ENCODE measurements at places on chromosomes 5 and 9. TPM values are rescaled to one million over a fixed set of nuclear protein-coding genes. Genes with fewer than 3 reads are reported as not detected.

DNA sequence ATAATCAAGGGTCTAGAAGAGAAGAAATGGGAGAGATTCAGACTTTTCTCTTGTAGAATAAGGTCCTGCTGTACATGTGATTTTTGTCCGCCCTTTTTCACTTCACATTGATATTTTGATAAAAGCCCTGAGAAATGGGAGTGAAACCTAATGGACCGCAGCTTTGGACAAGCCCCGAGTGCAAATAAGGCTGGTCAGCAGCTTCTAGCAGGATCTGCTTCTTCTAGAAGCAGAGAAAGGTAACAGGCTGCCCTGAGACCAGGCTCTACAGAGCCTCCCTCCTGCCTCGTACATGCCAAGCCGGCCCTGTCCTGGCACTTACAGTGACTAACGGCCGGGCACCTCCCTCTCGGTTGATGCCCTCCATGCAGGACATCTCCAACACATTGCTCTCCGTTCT lies 33.4 kb downstream of the ACER2 start:
- H3K27me3 ChIP-seq, result no peaks in the 10 kb centered on the region
- H3K4me3 ChIP-seq, result no peak overlapping the region
- H3K27ac ChIP-seq, result peak overlapping the region; percentile 49
- DNase-seq, result no peak
- no peaks in the 10 kb centered on the region for H3K36me3 ChIP-seq

DNA sequence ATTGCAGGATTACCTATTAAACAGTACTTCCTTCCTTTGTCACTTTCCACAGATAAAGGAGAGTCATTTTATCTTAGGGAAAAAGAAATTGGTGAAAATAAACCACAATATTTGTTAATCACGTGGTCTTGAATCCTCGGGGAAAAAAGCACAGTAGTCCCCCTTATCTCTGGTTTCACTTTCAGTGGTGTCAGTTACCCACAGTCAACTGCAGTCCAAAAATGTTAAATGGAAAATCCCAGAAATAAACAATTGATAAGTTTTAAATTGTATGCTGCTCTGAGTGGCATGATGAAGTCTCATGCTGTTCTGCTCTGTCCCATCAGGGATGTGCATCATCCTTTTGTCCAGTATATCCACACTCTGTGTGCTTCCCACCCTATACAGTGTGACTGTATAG lies 405.2 kb upstream of the MPDZ start:
- H3K36me3 ChIP-seq, result no peaks in the 10 kb centered on the region
- no peak overlapping the region for H3K27ac ChIP-seq
- no peaks in the 10 kb centered on the region for H3K4me1 ChIP-seq
- no peak for DNase-seq
- H3K4me3 ChIP-seq, result no peak overlapping the region

DNA sequence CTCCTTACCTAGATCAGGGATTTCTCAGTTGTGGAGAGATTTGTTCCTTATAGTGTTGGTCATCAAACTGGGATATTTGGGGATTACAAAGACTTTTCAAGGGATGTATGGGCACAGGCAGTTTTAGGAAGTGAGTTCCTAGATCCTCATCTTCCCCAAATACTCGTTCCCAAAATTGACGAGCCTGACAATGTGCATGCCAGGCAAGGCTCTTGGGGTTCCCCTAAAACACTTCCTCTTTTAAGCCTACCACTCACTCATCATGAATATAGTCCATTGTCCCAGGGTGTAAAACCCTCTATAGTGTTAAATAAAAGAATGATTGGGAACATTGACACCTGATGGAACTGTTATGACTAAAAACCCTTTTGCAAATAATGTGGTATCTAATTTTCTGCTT lies 26.4 kb downstream of the PDCD1LG2 start:
- H3K27ac ChIP-seq, result no peak overlapping the region
- peaks cover 43% of the 10 kb centered on the region for H3K36me3 ChIP-seq
- no peak for DNase-seq
- no peak overlapping the region for H3K4me3 ChIP-seq
- peaks cover 62% of the 10 kb centered on the region for H3K4me1 ChIP-seq
- H3K27me3 ChIP-seq, result no peaks in the 10 kb centered on the region

DNA sequence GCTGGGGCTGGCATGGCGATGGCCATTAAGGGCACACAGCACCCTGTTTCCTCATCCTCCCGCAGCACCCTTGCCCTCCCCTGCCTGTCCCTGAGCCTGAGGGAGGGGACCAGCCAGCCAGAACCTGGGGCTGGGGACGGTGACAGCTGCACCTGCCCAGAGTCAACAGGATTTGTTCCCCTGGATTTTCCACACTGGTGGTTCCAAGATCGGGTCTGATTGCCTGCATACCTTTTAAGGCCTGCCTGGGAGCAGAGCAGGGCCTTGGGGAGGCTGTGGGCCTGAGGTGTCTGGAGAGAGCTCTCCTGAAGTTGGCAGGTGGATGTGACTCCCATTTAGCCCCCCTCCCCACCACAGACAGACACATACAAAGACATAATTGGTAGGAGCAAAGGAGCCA lies 61.0 kb upstream of the C5orf58 start:
- no peaks in the 10 kb centered on the region for H3K4me1 ChIP-seq
- H3K36me3 ChIP-seq, result no peaks in the 10 kb centered on the region
- peaks cover 17% of the 10 kb centered on the region for H3K27me3 ChIP-seq
- no peak overlapping the region for H3K27ac ChIP-seq
- no peak for DNase-seq

GRCh38 chr9:76463211-76463610 lies 4.2 kb downstream of the GCNT1 start:
- no peak overlapping the region for H3K27ac ChIP-seq
- H3K4me1 ChIP-seq, result peaks cover 35% of the 10 kb centered on the region
- no peak overlapping the region for H3K4me3 ChIP-seq
- no peaks in the 10 kb centered on the region for H3K27me3 ChIP-seq
- peaks cover 12% of the 10 kb centered on the region for H3K36me3 ChIP-seq
- DNase-seq, result no peak

GRCh38 chr9:98230304-98230703 lies 25.1 kb downstream of the TBC1D2 start:
- H3K4me3 ChIP-seq, result no peak overlapping the region
- H3K27ac ChIP-seq, result no peak overlapping the region
- no peaks in the 10 kb centered on the region for H3K4me1 ChIP-seq

DNA sequence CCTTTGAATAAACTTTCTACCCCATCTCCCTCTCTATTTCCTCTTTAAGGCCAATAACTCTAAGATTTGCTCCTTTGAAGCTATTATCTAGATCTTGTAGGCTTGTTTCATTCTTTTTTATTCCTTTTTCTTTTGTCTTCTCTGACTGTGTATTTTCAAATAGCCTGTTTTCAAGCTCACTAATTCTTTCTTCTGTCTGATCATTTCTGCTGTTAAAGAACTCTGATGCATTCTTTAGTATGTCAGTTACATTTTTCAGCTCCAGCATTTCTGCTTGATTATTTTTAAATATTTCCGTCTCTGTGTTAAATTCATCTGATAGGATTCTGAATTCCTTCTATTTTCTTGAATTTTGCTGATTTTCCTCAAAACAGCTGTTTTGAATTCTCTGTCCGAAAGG lies 15.3 kb upstream of the LIX1 start:
- H3K27me3 ChIP-seq, result peaks cover 22% of the 10 kb centered on the region
- H3K27ac ChIP-seq, result no peak overlapping the region
- DNase-seq, result no peak
- H3K36me3 ChIP-seq, result peaks cover 37% of the 10 kb centered on the region

GRCh38 chr5:156253130-156253529 lies 73.8 kb upstream of the SGCD start:
- no peaks in the 10 kb centered on the region for H3K4me1 ChIP-seq
- no peak for DNase-seq
- no peak overlapping the region for H3K4me3 ChIP-seq

DNA sequence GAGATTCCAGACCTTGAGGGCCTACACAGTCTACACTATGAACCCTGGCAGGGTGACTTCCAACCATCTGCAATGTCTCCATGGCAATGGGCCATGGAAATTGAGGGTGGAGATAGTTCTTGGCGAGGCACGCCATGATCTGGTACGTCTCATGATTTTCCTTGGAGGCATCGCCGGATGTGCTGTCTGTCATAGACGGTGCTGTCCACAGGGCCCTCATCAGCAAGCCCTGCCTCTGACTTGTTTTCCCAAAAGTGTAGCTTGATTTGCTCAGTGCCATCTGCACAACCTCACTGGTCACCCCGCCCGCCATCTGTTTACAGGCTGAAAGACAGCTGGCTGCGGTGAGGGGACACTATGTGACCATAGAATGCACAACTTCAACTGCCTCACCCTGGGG lies 73.5 kb downstream of the BOD1 start:
- H3K27me3 ChIP-seq, result peaks cover 2% of the 10 kb centered on the region
- no peaks in the 10 kb centered on the region for H3K4me1 ChIP-seq
- no peak for DNase-seq
- H3K27ac ChIP-seq, result no peak overlapping the region

- H3K4me3 ChIP-seq, result no peak overlapping the region
- no peaks in the 10 kb centered on the region for H3K27me3 ChIP-seq
- H3K4me1 ChIP-seq, result no peaks in the 10 kb centered on the region
- no peak overlapping the region for H3K27ac ChIP-seq
- DNase-seq, result no peak
Observed at GRCh38 chr5:94463739-94464138, 154.7 kb downstream of the KIAA0825 start.

DNA sequence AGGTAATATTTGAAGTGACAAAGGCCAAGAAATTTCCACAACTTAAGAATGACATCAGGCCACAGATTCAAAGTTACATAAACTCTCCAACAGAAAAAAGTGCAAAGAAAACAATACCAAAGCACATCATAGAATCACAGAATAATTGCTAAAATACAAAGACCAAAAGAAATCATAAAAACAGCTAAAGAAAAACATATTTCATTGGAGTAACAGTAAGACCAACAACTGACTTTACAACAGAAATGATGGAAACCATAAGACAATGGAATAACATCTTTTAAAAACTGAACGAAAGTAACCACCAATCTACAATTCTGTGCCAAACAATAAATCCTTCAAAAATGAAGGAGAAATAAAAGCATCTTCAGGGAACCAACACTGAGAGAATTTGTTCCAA lies 38.3 kb downstream of the ZDHHC21 start:
- H3K27me3 ChIP-seq, result no peaks in the 10 kb centered on the region
- no peak overlapping the region for H3K27ac ChIP-seq
- H3K36me3 ChIP-seq, result peaks cover 29% of the 10 kb centered on the region
- H3K4me1 ChIP-seq, result no peaks in the 10 kb centered on the region
- DNase-seq, result no peak
- no peak overlapping the region for H3K4me3 ChIP-seq

GRCh38 chr5:181127907-181128626 lies 2.9 kb downstream of the OR2V1 start:
- H3K27me3 ChIP-seq, result peaks cover 9% of the 10 kb centered on the region
- H3K36me3 ChIP-seq, result no peaks in the 10 kb centered on the region
- no peak overlapping the region for H3K27ac ChIP-seq
- no peak for DNase-seq

- H3K4me3 ChIP-seq, result no peak overlapping the region
- no peaks in the 10 kb centered on the region for H3K27me3 ChIP-seq
- no peaks in the 10 kb centered on the region for H3K36me3 ChIP-seq
- no peak for DNase-seq
- H3K4me1 ChIP-seq, result no peaks in the 10 kb centered on the region
- H3K27ac ChIP-seq, result no peak overlapping the region
Observed at GRCh38 chr9:78613006-78613405, 316.1 kb downstream of the PSAT1 start.

GRCh38 chr5:82111191-82111590 lies 139.4 kb downstream of the ATG10 start:
- no peak for DNase-seq
- H3K27me3 ChIP-seq, result no peaks in the 10 kb centered on the region
- H3K36me3 ChIP-seq, result no peaks in the 10 kb centered on the region
- H3K27ac ChIP-seq, result no peak overlapping the region
- H3K4me3 ChIP-seq, result no peak overlapping the region

DNA sequence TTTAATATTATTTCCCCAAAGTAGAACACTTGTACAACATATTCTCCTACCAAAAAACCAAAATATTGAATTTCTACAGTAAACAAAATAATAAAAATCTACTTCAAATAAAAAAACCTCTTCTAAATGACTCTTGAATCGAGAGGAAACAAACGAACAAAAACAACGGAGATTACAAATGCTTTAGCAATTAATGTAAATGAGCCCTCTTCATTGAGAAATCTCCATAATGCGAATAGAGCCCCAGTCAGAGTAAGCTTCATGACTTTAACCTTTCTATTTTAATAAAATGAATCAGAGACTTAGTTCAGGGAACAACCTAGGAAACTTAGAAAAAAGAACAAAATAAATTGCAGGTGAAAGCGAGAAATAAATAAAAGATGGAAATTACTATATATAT lies 129.3 kb upstream of the SEMA6A start:
- no peak overlapping the region for H3K27ac ChIP-seq
- H3K4me3 ChIP-seq, result no peak overlapping the region
- no peak for DNase-seq
- no peaks in the 10 kb centered on the region for H3K36me3 ChIP-seq

DNA sequence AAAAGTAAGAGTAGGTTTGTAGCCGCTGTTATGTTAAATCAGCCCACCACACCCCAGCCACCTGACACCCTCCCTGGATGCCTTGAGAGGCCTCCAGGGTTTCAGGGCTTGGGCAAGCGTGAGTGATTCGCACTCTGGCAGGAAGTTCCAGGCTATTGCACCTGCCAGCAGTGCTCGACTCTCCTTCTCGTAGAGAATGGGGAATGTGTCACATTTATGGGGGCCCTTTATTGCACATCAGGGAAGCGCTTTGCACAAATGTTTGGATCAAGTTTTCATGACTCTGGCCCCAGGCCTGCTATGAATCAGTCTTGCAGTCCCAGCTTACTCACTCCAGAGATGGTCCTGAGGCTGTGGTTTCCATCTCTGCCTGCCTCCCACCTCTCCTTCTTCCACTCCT lies 66.1 kb upstream of the ADRA1B start:
- no peaks in the 10 kb centered on the region for H3K4me1 ChIP-seq
- no peak overlapping the region for H3K4me3 ChIP-seq
- no peaks in the 10 kb centered on the region for H3K36me3 ChIP-seq
- H3K27ac ChIP-seq, result no peak overlapping the region
- H3K27me3 ChIP-seq, result peaks cover 3% of the 10 kb centered on the region

- H3K4me1 ChIP-seq, result no peaks in the 10 kb centered on the region
- DNase-seq, result no peak
- no peak overlapping the region for H3K4me3 ChIP-seq
- H3K36me3 ChIP-seq, result no peaks in the 10 kb centered on the region
Observed at GRCh38 chr5:165135565-165135964, 1630.1 kb downstream of the MAT2B start.

GRCh38 chr5:112097768-112098167 lies 321.3 kb downstream of the EPB41L4A start:
- H3K36me3 ChIP-seq, result no peaks in the 10 kb centered on the region
- peaks cover 4% of the 10 kb centered on the region for H3K27me3 ChIP-seq
- no peaks in the 10 kb centered on the region for H3K4me1 ChIP-seq
- H3K27ac ChIP-seq, result no peak overlapping the region
- DNase-seq, result no peak

DNA sequence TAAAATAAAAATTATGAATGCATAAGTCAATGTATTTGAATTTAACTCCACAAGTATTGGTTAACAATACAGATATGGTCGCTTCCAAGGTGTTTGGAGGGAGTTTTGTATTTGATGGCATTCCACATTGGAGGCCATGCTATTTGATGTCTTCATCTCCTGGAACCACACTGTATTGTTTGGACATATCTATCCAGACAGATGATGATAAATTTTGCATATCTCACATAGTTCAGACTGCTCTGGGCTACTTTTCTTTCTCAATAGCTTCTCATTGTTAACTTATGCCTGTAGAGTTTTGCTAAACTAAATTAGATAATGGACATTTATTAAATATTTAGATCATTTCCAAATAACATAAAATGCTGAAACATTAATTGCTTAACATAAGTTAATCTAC lies 58.0 kb downstream of the CDKN2A start:
- H3K36me3 ChIP-seq, result no peaks in the 10 kb centered on the region
- H3K4me3 ChIP-seq, result no peak overlapping the region
- no peak overlapping the region for H3K27ac ChIP-seq
- H3K4me1 ChIP-seq, result no peaks in the 10 kb centered on the region
- no peak for DNase-seq

NIPAL4 gene
- total RNA-seq, result 2.2 TPM

RNF183 gene
- not detected for total RNA-seq

OR1L8 gene
- total RNA-seq, result not detected

All from activated T-helper 1 cell treated with anti-CD3 and anti-CD28 coated beads, Interleukin-12 subunit alpha, Interleukin-12 subunit beta, Interleukin-2, Interleukin-4 antibody, amounts not matched to agents 30 ng/mL and 10 ng/mL and 1 ng/mL, durations not matched to agents 14 hours and 24 hours and 36 hours (primary cell).